Iris pigment epithelial cell (primary cell): ENCODE measurements at places on chromosomes 3 and 15.

GRCh38 chr15:89054873-89055272 is 33.4 kb upstream of the ABHD2 start:
- no peak for DNase-seq

DNA sequence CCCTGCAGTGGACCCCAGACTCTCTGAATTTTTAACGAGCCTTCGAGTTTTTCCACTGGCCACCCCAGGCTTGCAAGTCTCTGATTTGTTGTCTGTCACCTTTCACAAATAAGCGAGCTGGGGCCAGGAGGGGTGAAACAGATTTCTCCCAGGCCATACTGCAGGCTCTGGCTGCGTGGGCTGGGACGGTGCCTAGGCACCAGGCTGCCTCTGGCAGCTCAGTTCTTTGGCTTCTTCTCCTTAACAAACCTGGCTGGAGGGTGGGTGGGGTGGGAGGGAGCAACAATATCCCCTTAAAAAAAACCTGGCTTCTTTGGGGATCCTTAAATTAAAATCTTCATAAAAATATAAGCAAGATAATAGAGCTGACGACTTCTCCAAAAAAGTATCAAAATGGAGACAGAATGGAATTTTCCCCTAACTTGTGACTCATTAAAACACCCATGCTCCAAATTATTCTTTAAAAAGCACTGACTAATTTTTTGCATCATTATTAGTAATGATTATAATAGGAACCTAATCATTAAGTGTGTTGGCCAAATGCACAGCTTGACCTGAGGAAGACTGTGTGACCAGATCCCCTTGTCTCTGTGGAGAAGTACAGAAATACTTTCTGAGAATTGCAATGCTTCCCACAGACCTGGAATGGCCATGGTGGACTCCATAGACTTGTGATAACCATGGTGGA is 84.1 kb downstream of the SNRK start:
- DNase-seq = no peak

DNA sequence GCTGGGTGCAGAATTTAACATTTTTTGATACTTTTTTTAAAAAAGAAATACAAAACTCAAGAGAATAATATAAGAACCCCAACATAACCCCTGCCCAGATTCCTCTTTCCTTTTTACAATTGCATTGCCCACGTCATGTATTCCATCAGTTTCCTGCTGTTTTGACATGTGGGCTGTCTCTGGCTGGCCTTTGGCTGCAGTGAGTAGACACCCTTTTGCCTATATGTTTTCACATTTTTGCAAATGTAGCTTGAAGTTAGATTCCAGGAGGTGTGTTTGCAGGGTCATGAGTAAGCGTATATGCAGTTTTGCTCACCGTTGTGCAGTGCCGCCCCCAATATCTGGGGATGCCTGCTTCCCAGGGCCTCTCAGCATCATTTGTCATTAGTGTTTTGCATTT is 28.0 kb upstream of the ATP10A start:
- no peak for DNase-seq

GRCh38 chr15:86942285-86942684 is 862.6 kb downstream of the AGBL1 start:
- no peak for DNase-seq

DNA sequence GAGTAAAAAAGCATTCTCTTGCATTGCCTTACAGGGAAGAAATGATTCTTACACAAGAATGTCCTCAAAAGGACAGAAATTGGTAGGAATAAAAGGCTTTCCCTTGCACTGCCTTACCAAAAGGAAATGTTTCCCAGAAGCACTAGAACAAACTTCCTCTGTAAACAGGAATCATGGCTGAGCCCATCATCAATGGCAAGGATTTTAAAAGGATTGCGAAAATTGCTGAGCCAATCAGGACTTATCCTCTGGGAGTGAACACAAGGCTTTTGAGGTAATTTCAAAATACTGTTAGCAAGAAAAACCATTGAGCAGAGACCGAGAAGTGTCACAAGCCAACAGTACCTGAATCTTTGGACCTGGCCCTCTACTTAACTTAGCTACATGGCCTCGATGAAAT is 897.3 kb downstream of the ROBO1 start:
- DNase-seq = no peak

DNA sequence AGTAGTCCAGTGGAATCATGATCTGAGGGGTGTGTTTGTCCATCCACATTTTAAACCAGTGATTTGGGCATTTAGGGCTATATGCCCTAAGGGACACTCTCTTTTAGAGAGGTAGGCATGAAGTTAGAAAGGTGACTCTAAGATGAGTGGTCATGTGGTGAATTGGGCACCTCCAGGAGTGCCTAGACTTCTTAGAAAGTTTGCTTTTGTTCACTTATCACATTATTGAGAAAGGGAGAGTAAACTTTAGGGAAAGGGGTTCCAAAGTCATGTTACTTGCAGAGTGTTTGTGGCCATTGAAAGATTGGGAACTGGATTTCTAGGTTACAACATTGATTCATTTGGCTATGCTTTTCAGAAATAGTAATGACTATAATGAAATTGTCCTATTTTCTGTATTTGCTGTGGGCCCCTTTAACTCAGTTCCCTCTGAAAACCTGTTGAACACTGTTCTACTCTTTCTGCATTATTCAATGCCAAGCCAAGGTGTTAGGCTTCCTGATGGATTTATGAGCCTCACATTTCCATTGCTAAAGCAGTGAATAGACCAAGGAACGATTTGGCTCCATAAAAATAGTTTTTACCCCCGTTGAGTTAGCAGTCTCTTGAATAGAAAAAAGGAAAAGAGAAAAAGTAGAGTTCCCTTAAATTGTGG is 169.3 kb downstream of the PTPRG start:
- no peak for DNase-seq
